ENCODE measurements at places on chromosomes 12 and 14. TPM values are rescaled to one million over a fixed set of nuclear protein-coding genes. Genes with fewer than 3 reads are reported as not detected.

Gene CLEC4A
- total RNA-seq = not detected

Gene TSPAN8
- total RNA-seq = not detected

- no peak for DNase-seq
- peaks cover 8% of the 10 kb centered on the region for H3K4me1 ChIP-seq
- H3K36me3 ChIP-seq = no peaks in the 10 kb centered on the region
Measured at GRCh38 chr14:64638625-64639024, 65.6 kb upstream of the PLEKHG3 start.

- H3K27me3 ChIP-seq = no peaks in the 10 kb centered on the region
- H3K27ac ChIP-seq = no peak overlapping the region
Measured at GRCh38 chr14:85572845-85573244, 42.9 kb downstream of the FLRT2 start.

GRCh38 chr12:129839679-129840078, 64.1 kb downstream of the TMEM132D start:
- H3K4me1 ChIP-seq = peaks cover 3% of the 10 kb centered on the region
- H3K27me3 ChIP-seq = no peaks in the 10 kb centered on the region
- no peaks in the 10 kb centered on the region for H3K36me3 ChIP-seq
- no peak overlapping the region for H3K4me3 ChIP-seq

Gene KCNJ8
- total RNA-seq = 1.4 TPM

- no peaks in the 10 kb centered on the region for H3K4me1 ChIP-seq
- H3K27me3 ChIP-seq = no peaks in the 10 kb centered on the region
- no peak overlapping the region for H3K27ac ChIP-seq
Measured at GRCh38 chr12:55995366-55995765, 1.7 kb upstream of the SUOX start.

Gene RNFT2
- 33.1 TPM for total RNA-seq

GRCh38 chr14:74882103-74882920, 596 bp downstream of the DLST start:
- H3K36me3 ChIP-seq = no peaks in the 10 kb centered on the region
- DNase-seq = no peak
- H3K27ac ChIP-seq = peak overlapping the region; percentile 79
- no peaks in the 10 kb centered on the region for H3K27me3 ChIP-seq
- H3K4me1 ChIP-seq = peaks cover 15% of the 10 kb centered on the region

- no peak for DNase-seq
- no peak overlapping the region for H3K4me3 ChIP-seq
- no peak overlapping the region for H3K27ac ChIP-seq
- no peaks in the 10 kb centered on the region for H3K27me3 ChIP-seq
- no peaks in the 10 kb centered on the region for H3K36me3 ChIP-seq
- H3K4me1 ChIP-seq = no peaks in the 10 kb centered on the region
Measured at GRCh38 chr12:131137836-131138637, 184.3 kb downstream of the ADGRD1 start.

DNA sequence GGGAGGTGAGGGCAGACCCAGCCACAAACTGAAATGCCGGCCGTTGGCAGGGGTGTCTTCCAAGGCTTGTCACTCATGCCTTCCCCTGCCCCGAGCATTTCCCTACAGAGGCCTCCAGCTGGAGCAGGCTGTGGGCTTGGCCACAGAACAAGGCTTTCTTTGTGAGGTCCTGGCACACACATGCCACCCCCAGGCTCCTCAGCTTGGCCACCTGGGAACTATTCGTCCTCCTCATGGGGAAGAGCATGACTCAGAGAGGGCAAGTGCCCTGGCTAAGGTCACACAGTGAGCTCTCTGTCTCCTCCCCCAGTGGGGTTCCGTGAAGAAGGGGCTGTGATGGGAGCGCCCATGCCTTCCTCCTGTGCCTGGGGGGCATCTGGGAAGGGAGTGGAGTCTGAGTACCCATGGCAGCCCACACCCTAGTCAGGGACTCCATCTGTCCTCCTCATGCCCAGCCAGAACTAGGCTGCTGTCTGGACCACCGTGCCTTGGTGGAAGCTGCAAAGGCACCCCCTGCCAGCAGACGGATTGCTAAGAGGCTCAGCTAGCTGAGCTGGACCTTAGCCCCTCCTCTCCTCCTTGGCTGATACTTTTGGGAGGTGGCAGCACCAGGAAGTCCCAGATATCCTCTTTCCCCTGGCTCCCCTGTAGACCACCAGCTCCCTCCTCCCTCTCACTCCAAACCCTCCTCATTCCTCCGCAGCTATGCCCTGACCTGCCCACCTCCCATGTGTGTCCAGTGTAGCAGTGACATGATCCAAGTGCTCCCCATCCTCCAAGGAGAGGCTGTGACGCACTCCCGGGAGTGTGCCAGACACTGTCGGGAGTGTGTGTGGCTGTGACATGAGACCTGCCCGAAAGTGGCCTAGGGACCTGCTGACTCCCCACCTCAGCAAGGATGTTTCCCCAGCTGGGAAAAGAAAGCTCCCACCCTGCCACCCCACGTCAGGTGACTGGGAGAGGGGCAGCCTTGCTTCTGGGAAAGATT, 21.4 kb downstream of the ABCB9 start:
- H3K36me3 ChIP-seq = no peaks in the 10 kb centered on the region
- no peaks in the 10 kb centered on the region for H3K4me1 ChIP-seq
- no peak for DNase-seq
- H3K27ac ChIP-seq = no peak overlapping the region

Gene SLC7A7
- 6.3 TPM for total RNA-seq

GRCh38 chr12:109591041-109591440, 17.4 kb downstream of the MVK start:
- no peaks in the 10 kb centered on the region for H3K4me1 ChIP-seq
- no peaks in the 10 kb centered on the region for H3K27me3 ChIP-seq
- no peak overlapping the region for H3K27ac ChIP-seq
- H3K4me3 ChIP-seq = no peak overlapping the region

DNA sequence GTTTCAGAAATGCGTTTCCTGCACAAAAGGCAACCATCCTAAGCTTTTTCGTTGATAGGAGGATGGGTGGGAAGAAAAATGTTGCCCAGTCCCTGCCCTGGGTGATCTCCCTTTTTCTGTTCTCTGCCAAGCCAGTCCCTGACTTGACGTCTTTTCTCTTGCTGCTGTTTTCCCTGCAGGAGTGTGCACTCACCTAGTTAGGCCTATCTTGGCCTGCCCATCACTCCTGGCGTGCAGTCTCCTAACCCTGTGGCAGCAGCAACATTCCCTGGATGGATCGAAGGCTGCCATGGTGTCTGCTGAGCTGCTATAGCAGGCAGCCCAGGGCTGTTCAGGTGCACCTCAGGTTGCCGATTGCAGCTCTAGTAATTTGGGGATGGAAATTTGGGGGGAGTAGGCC, 1.2 kb downstream of the UNC119B start:
- H3K4me1 ChIP-seq = peaks cover 13% of the 10 kb centered on the region
- no peak overlapping the region for H3K27ac ChIP-seq
- no peak for DNase-seq
- H3K4me3 ChIP-seq = peak overlapping the region; percentile 95

DNA sequence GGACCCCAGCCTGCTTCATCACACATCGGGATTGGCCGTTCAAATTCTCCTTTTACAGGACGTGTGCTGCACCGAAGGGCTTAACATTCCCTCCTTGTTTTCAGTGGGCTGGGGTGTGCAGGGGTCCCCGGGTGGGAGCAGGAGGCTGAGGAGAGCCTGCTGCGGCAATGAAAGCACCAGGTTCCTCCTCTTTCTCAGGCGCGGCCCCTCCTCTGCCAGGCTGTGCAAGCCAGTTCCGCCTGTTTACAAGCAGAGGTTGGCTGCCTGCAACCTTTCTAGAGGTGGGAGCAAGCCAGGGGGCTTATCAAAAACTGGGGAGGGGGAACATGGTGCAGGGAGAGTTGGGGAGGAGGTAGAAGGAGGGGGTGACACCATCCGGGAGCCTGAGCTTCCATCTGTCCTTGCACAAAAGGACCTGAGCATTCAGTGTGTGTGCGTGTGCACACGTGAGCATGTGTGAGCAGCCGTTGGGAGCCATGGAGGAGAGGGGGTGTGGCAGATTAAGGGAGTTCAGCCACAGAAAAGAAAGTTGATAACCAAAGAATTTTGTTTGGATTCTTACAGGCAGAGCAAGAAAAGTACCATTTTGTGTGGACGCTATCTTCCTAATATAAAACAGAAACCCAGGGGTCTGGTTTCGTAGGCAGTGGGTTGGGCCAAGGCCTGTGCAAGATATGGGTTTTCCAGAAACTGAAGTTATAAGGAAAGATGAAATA, 108.8 kb upstream of the RFLNA start:
- DNase-seq = no peak
- H3K4me3 ChIP-seq = no peak overlapping the region
- no peaks in the 10 kb centered on the region for H3K4me1 ChIP-seq
- H3K36me3 ChIP-seq = no peaks in the 10 kb centered on the region
- no peaks in the 10 kb centered on the region for H3K27me3 ChIP-seq

DNA sequence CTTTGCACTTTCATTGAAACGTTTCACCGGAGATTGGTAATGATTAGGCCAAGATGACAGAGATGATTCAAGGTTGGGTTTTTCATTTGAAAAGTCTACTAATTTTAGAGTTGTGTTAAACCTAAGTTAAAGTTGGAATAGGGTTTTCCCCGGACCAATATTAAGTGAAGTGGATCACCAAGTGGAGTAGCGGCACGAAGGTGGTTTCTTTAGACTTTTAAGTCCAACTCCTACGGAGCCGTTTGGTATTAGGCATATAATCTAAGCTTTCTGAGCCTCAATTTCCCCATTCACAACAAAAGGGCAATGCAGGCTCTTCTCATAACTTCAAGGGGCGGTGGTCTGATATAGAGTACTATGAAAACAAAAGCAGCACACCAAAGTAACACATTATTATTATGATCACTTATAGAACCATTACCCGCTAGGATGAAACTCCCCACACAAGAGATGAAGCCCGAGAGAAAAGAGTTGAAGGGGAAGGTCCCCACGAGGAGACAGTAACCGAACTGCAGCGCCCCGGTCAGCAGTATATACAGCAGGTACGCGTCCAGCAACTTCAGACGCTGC, 413 bp downstream of the DAD1 start:
- no peaks in the 10 kb centered on the region for H3K27me3 ChIP-seq
- H3K4me1 ChIP-seq = no peaks in the 10 kb centered on the region
- DNase-seq = no peak
- H3K27ac ChIP-seq = peak overlapping the region; percentile 21

Gene HOXC12
- total RNA-seq = not detected

- H3K4me3 ChIP-seq = no peak overlapping the region
- peaks cover 14% of the 10 kb centered on the region for H3K4me1 ChIP-seq
- peak; percentile 41 for DNase-seq
- H3K27me3 ChIP-seq = no peaks in the 10 kb centered on the region
Measured at GRCh38 chr12:31506515-31507306, 84.2 kb downstream of the DENND5B start.
